ENCODE measurements at places on chromosomes 4 and X. TPM values are rescaled to one million over a fixed set of nuclear protein-coding genes. Genes with fewer than 3 reads are reported as not detected.

Gene TMEM184C
- 19.7 TPM for total RNA-seq

Gene PI4K2B
- total RNA-seq, result 34.2 TPM

Gene GPR173
- total RNA-seq, result not detected

Gene CSN1S1
- total RNA-seq, result not detected

Gene NSDHL
- 22.3 TPM for total RNA-seq

Gene MAP9
- total RNA-seq, result 6.9 TPM

Gene AKAP14
- not detected for total RNA-seq

Gene ADRA2C
- total RNA-seq, result not detected

Gene NUDT11
- 3.6 TPM for total RNA-seq

Gene MUC7
- not detected for total RNA-seq

Gene CLDN34
- not detected for total RNA-seq

Gene NUP62CL
- 1.1 TPM for total RNA-seq

Gene KLF8
- 5.2 TPM for total RNA-seq

Gene CENPVL1
- not detected for total RNA-seq

DNA sequence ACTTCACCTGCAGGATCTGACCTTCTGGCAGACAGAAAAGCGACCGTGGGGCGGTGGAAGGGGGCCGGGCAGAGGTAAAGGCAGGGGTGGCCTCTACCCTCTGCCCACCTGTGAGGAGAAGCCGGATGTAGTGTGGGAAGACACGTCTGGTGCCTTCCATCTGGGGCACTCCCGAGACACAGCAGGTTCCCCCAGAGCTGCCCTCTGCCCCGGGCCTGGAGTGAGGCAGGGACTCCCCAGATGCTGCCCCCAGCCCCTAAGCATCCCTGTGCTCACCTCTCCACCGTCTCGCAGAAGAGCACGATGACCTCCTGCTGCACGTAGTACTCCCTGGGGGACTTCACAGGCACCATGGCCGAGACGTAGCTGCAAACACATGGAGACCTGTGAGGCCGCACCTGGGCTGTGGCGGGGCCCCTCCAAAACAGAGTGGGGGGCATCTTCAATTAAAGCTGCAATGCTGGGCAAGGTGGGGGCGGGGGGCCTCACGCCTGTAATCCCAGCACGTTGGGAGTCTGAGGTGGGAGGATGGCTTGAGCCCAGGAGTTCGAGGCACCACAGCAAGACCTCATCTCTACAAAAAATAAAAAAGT is 75.3 kb upstream of the MXD4 start:
- DNase-seq, result no peak
- no peak overlapping the region for H3K27ac ChIP-seq
- no peak overlapping the region for H3K4me3 ChIP-seq
- no peaks in the 10 kb centered on the region for H3K4me1 ChIP-seq

- H3K4me1 ChIP-seq, result peaks cover 3% of the 10 kb centered on the region
- peaks cover 1% of the 10 kb centered on the region for H3K36me3 ChIP-seq
- peaks cover 57% of the 10 kb centered on the region for H3K27me3 ChIP-seq
- H3K27ac ChIP-seq, result no peak within 1 kb of the TSS
- H3K4me3 ChIP-seq, result peak within 1 kb of the TSS; percentile 78
These were observed at the start of gene SH3D19 for GRCh38 chr4:151325111-151325948. Gene SH3D19 (minus strand): TSS chr4:151325605. CDS start chr4:151325352, 253 bp downstream.

DNA sequence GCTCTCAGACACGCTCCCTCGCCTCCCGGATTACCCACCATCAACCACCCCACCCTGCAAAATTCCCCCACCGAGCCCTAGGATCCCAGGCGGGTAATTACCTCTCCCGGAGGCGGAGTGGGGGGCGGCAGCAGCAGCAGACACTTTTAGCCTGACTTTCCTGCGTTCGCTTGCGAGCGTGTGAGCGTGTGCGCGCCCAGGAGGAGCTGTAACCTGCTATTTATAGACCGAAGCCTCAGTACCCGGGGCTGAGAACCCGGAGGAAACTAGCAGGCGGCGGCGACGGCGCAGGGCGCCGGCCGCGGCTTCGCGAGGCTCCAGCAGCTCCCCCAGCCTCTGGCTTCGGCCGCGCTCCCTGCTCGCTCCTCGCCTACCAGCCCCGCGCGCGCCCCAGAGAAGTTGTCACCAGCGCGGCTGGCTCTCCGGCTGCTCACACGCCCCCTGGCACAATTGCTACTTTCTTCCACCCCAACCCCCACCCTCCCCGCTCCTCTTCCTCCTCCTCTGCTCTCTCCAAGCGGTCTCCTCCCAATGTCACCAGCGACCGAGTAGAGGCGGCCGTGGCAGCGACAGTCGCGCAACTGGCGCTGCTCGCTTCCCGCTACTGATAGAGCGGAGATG is at the start of gene INPP4B:
Gene INPP4B, minus strand, starts transcription at position 194 of the 621 bp plus-strand sequence.
- peak within 1 kb of the TSS; percentile 95 for H3K4me3 ChIP-seq
- peak; percentile 88 for DNase-seq
- H3K27ac ChIP-seq, result peak within 1 kb of the TSS; percentile 89
- H3K4me1 ChIP-seq, result peaks cover 18% of the 10 kb centered on the region

- no peaks in the 10 kb centered on the region for H3K4me1 ChIP-seq
- no peaks in the 10 kb centered on the region for H3K36me3 ChIP-seq
- H3K27me3 ChIP-seq, result no peaks in the 10 kb centered on the region
- H3K27ac ChIP-seq, result no peak overlapping the region
These were observed 122.5 kb downstream of the PCDH7 start for GRCh38 chr4:30842689-30843088.

DNA sequence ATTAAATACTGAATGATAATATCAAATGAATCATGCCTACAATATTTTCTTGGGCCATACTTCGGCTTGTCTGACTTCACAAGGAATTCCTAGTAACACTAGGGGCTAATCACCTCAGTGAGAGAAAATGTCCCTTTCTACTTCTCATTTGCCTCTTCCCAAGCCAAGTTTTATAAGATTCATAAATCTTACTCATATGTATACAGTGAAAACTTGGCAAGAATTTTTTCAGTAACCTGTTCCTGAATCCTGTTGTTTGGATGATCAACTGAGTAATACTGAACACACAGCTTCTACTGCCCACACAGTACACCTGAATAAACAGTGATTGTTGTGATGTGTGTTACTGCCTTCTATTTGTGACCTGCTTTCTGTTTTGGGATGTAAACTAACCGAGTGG is 16.5 kb downstream of the TMPRSS11E start:
- no peaks in the 10 kb centered on the region for H3K36me3 ChIP-seq
- no peak overlapping the region for H3K4me3 ChIP-seq
- H3K4me1 ChIP-seq, result peaks cover 3% of the 10 kb centered on the region
- DNase-seq, result no peak

- no peak overlapping the region for H3K4me3 ChIP-seq
- no peaks in the 10 kb centered on the region for H3K4me1 ChIP-seq
- peaks cover 22% of the 10 kb centered on the region for H3K27me3 ChIP-seq
- no peak overlapping the region for H3K27ac ChIP-seq
- DNase-seq, result no peak
These were observed 10.3 kb upstream of the SLC10A4 start for GRCh38 chr4:48472794-48473193.

- no peak overlapping the region for H3K4me3 ChIP-seq
- DNase-seq, result no peak
- H3K36me3 ChIP-seq, result no peaks in the 10 kb centered on the region
- H3K27ac ChIP-seq, result no peak overlapping the region
- no peaks in the 10 kb centered on the region for H3K27me3 ChIP-seq
These were observed 20.6 kb downstream of the HTRA3 start for GRCh38 chr4:8289956-8290700.

GRCh38 chr4:3358656-3359055 is 65.8 kb downstream of the RGS12 start:
- H3K4me1 ChIP-seq, result peaks cover 3% of the 10 kb centered on the region
- no peak overlapping the region for H3K27ac ChIP-seq
- no peak for DNase-seq
- no peak overlapping the region for H3K4me3 ChIP-seq
- H3K36me3 ChIP-seq, result no peaks in the 10 kb centered on the region

GRCh38 chr4:140935254-140935653 is 179.1 kb upstream of the TBC1D9 start:
- no peak overlapping the region for H3K4me3 ChIP-seq
- no peaks in the 10 kb centered on the region for H3K4me1 ChIP-seq
- H3K36me3 ChIP-seq, result no peaks in the 10 kb centered on the region
- peaks cover 8% of the 10 kb centered on the region for H3K27me3 ChIP-seq

GRCh38 chr4:140195806-140196205 is 41.8 kb upstream of the MAML3 start:
- H3K4me3 ChIP-seq, result no peak overlapping the region
- no peak overlapping the region for H3K27ac ChIP-seq
- H3K4me1 ChIP-seq, result no peaks in the 10 kb centered on the region
- peaks cover 1% of the 10 kb centered on the region for H3K36me3 ChIP-seq
- H3K27me3 ChIP-seq, result peaks cover 31% of the 10 kb centered on the region

GRCh38 chr4:158259955-158260575 is 49.8 kb downstream of the TMEM144 start:
- H3K36me3 ChIP-seq, result no peaks in the 10 kb centered on the region
- no peak overlapping the region for H3K4me3 ChIP-seq
- no peaks in the 10 kb centered on the region for H3K4me1 ChIP-seq
- peaks cover 2% of the 10 kb centered on the region for H3K27me3 ChIP-seq

- H3K27ac ChIP-seq, result no peak overlapping the region
- H3K36me3 ChIP-seq, result no peaks in the 10 kb centered on the region
- peaks cover 6% of the 10 kb centered on the region for H3K27me3 ChIP-seq
These were observed 89.3 kb upstream of the SRD5A3 start for GRCh38 chr4:55256787-55257186.

DNA sequence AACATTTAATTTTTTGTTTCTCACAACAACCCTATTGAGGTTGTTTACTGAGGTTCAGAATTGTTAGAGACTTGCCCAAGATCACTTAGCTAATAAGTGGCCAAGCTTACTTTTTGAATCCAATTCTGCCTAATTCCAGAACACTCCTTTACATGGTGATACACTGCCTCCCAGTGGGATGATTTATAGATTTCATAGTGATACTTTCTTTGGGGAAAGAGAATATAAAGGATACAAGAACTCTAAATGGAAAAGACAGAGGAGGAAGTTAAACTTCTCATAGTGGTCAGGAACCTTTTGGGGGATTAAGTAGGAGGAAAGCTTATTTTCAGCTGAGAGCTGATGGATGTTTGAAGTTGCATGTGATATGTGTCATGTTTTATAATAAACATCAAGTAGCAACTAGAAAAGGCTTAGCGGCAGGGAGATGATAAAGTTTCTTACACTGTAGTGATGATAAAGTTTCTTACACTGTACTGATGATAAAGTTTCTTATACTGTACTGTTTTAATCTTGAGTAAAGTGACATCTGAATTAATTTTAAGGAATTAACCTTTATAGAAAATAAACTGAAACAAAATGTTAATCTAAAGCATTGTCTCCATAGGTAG is 15.3 kb downstream of the STAG2 start:
- H3K4me3 ChIP-seq, result peak overlapping the region; percentile 41
- H3K4me1 ChIP-seq, result peaks cover 19% of the 10 kb centered on the region
- peak overlapping the region; percentile 58 for H3K27ac ChIP-seq
- H3K36me3 ChIP-seq, result peaks cover 3% of the 10 kb centered on the region
- no peak for DNase-seq

- no peak overlapping the region for H3K27ac ChIP-seq
- DNase-seq, result no peak
- no peaks in the 10 kb centered on the region for H3K4me1 ChIP-seq
These were observed 1035.6 kb downstream of the C4orf33 start for GRCh38 chr4:130131536-130131935.

- peaks cover 27% of the 10 kb centered on the region for H3K27me3 ChIP-seq
- H3K27ac ChIP-seq, result no peak within 1 kb of the TSS
- no peaks in the 10 kb centered on the region for H3K36me3 ChIP-seq
- DNase-seq, result no peak
- H3K4me3 ChIP-seq, result no peak within 1 kb of the TSS
- no peaks in the 10 kb centered on the region for H3K4me1 ChIP-seq
These were observed at the start of gene HTRA3 for GRCh38 chr4:8269535-8270417. Gene HTRA3 (plus strand): TSS chr4:8269754. CDS start chr4:8269969, 215 bp downstream.

DNA sequence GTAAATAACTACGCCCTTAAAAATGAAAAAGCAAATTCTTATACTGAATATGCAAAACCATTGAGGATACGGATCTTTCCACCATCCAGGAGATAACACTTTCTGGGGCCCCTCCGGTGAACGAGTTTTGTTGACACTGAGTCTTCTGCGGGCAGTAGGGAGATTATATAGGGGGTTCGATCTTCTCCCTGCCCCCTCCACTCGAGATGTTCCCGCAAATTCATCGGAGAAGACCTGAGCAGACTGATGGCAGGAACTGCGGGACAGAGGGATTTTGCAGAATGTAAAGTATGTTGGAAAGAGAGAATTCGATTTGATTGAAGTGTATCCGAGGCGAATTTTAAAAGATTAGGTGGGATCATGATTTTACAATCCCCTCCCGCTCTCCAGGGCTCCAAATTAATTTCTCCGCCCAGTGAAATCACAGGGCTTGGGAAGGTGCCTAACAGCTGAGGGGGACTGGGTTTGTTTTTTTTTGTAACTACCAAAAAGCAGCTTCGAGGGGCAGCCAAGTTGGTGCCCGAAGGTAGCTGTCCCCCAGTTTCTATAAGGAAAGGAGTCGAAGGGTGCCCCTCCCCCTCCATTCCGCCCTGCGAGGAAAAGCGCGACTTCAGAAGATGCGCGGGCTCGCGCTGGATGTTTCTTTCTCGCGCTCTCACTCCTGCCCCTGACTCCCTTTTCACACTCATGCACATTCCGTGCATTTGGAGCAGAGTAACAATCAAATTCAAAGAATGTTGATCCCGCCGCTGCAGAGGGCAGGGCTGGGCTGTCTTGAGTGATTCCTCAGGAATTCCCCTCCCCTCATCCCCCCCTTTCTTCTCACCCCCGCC is 1.2 kb downstream of the TMEM255A start:
- peak; percentile 64 for DNase-seq
- no peak overlapping the region for H3K27ac ChIP-seq
- H3K27me3 ChIP-seq, result peaks cover 65% of the 10 kb centered on the region
- H3K4me1 ChIP-seq, result peaks cover 18% of the 10 kb centered on the region

DNA sequence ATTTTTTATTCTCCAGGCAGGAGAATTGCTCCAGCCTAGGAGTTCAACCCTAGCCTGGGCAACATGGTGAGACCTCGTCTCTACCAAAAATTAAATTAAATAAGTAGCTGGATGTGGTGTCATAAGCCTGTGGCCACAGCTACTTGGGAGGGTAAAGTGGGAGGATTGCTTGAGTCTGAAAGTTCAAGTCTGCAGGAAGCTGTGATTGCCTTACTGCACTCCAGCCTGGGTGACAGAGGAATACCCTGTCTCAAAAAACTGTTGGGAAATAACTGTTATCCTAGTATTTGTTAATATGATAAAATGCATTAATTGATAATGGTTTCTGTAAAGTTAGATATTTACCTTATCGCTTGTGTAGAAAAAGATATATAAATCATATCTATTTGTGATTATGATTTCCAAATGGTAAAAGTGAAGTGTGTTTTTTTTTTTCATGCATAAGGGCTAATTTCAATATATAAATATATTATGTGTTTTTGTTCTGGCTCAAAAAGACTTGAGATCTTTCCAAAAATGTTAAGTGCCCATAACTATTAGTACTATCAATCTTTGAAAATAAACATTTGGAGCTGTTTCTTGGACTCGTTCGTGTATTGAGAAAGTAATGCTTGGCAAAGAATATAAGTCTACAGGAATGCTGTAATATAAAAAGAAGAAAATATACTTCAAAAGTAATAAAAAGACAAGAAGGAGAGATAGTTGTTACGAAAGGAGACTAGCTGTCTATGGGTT is 396.6 kb downstream of the ADGRL3 start:
- H3K4me3 ChIP-seq, result no peak overlapping the region
- no peaks in the 10 kb centered on the region for H3K36me3 ChIP-seq
- H3K4me1 ChIP-seq, result no peaks in the 10 kb centered on the region
- no peak for DNase-seq
- H3K27me3 ChIP-seq, result no peaks in the 10 kb centered on the region

- H3K4me3 ChIP-seq, result no peak overlapping the region
- no peak for DNase-seq
- H3K36me3 ChIP-seq, result no peaks in the 10 kb centered on the region
- H3K4me1 ChIP-seq, result no peaks in the 10 kb centered on the region
- no peaks in the 10 kb centered on the region for H3K27me3 ChIP-seq
- no peak overlapping the region for H3K27ac ChIP-seq
These were observed 979.5 kb upstream of the NDST4 start for GRCh38 chr4:116092961-116093360.

GRCh38 chr4:156779774-156780173 is 191.8 kb downstream of the PDGFC start:
- no peak overlapping the region for H3K27ac ChIP-seq
- H3K4me3 ChIP-seq, result no peak overlapping the region
- H3K4me1 ChIP-seq, result no peaks in the 10 kb centered on the region
- H3K36me3 ChIP-seq, result no peaks in the 10 kb centered on the region
- H3K27me3 ChIP-seq, result no peaks in the 10 kb centered on the region

Measured in activated CD4-positive, alpha-beta T cell treated with anti-CD3 and anti-CD28 coated beads, Interleukin-2, amount 10 ng/mL, durations not matched to agents 24 days and 14 days (primary cell).